Urinary bladder (tissue), 4 donors: ENCODE measurements at places on chromosomes 4 and X. TPM values are rescaled to one million over a fixed set of nuclear protein-coding genes. Genes with fewer than 3 reads are reported as not detected.

GRCh38 chrX:71253253-71254091, 468 bp downstream of the ZMYM3 start:
- no peak for DNase-seq

- no peak for DNase-seq
Measured at GRCh38 chr4:15451866-15452765, 17.6 kb upstream of the CC2D2A start.

DNA sequence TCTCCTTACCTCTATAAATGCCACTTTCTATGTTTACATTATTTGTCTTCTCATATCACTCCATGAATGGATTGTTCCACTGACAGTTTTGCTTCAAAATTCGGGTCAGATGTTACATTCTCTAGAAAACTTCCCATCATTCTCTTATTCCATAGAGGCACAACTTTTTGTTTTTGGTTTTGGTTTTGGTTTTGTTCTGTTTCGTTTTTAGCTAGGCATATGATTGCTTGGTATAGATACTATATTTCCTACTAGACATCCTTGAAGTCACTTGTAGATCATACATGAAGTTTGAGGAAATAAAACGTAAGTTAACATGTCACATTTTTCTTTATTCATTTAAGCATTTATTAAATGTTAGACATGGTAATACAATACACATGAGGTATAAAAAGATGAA, 961.0 kb downstream of the PCDH18 start:
- DNase-seq, result no peak

DNA sequence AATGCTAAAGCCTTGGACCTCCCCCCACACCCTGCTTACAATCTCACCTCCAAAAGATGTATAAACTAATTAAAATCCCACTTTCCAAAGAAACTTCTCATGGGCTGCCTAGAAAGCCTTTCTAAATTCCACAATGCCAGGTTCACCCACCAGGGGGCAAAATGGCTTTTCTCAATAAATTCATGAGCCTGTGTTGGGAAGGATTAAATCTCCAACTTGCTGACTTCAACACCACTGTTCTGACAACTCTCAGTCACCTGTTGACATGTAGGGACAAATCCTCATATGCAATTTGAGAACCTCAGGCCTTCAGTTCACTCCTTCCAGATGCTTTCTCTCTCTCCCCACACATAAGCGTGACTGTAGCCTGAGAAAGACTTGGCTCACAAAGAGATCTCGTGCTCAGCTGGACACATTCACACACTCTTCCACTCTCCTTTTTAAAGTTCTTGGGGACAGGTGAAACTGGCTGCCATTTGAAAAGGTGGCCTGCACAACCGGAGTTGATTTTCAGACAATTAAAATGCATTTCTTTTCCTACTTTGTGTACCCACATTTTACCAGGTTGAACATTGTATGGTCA, 88.6 kb upstream of the PRPS2 start:
- DNase-seq, result no peak

DNA sequence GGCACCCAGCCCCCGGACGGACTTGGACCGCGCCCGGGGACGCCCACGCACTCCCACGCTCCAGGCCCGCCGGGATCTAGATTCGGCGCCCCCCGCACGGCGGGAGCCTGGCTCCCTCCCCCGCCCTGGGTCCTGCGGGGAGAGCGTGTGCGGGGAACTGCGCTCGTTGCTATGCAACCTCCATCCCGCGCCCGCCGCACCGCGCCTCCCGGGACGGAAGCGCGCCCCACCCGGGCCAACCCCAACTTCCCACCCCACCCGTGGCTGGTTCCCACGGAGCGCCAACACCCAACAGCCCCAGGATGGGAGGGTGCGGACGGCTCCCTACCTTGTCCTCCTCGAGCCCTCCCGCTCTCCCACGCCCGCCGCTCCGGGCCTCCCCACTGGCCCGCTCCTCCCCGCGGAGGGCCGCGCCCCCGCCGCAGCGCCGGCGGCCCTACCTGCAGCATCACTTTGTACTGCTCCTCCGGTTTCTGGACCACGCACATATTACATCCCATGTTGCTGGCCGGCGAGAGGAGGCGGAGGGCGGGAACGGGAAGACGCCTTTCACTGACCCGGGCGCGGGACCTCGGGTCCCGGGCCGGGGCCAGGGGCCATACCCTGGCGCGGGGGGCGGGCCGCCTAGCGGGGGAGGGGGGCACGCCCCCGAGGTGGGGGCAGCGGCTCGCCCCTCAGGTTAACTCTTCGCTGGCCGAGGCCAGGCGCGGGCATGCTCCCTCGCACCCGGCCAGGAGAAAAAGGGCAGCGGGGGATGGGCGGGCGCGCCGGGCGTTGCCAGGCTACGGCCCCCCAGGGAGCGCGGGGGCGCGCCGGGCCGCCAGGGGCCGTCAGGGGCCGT, at the start of gene PDZD4:
Gene PDZD4 (minus strand): TSS at position 746 of the 841 bp plus-strand sequence. CDS start 246 bp downstream, at position 500.
- DNase-seq, result no peak

GRCh38 chrX:123454712-123455431, 270.8 kb downstream of the GRIA3 start:
- no peak for DNase-seq

Gene LGI2
- total RNA-seq, result 4.8 TPM

Gene TMEM47
- 54.1 TPM for total RNA-seq

Gene NLRP2B
- not detected for total RNA-seq

Gene DDX60
- total RNA-seq, result 42.3 TPM

Gene CLIC2
- total RNA-seq, result 13.6 TPM

Gene AMBN
- not detected for total RNA-seq
